ENCODE measurements at places on chromosomes 16 and 17.

DNA sequence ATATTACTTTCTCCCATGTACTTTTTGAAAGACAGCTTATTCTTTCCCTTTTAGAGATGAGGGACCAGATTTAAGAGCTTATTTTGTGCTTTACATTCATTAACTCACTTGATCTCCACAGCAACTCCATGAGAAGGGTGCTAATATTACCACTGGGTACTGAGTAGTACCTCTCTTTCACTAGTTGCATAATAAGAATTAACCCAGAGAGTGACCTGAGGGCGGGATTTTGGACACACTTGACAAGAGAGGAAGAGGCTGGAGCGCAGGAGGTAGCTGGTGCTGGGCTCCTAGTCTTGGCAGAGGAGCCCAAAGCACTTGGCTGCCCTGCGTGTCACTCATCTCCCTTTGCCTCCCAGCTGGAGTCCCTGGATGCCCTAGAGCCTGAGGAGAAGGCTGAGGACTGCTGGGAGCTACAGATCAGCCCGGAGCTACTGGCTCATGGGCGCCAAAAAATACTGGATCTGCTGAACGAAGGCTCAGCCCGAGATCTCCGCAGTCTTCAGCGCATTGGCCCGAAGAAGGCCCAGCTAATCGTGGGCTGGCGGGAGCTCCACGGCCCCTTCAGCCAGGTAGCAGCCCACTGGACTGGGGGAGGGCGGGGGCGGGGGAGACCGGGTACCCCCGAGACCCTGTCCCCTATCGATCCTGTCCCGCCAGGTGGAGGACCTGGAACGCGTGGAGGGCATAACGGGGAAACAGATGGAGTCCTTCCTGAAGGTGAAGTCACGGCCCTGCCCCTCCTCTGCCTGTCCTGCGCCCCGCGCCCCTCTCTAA lies 1.7 kb upstream of the MAZ start:
- no peak for DNase-seq

- DNase-seq: no peak
Measured at GRCh38 chr16:84740596-84741116, 40.9 kb downstream of the USP10 start.

GRCh38 chr16:54957403-54958166 lies 26.9 kb downstream of the IRX5 start:
- no peak for DNase-seq

- DNase-seq: no peak
Measured at GRCh38 chr16:87249425-87249824, 67.8 kb downstream of the C16orf95 start.

GRCh38 chr17:76701471-76701967 lies 9.2 kb downstream of the MXRA7 start:
- no peak for DNase-seq

- DNase-seq: no peak
Measured at GRCh38 chr17:8124350-8125153, 646 bp upstream of the HES7 start.

DNA sequence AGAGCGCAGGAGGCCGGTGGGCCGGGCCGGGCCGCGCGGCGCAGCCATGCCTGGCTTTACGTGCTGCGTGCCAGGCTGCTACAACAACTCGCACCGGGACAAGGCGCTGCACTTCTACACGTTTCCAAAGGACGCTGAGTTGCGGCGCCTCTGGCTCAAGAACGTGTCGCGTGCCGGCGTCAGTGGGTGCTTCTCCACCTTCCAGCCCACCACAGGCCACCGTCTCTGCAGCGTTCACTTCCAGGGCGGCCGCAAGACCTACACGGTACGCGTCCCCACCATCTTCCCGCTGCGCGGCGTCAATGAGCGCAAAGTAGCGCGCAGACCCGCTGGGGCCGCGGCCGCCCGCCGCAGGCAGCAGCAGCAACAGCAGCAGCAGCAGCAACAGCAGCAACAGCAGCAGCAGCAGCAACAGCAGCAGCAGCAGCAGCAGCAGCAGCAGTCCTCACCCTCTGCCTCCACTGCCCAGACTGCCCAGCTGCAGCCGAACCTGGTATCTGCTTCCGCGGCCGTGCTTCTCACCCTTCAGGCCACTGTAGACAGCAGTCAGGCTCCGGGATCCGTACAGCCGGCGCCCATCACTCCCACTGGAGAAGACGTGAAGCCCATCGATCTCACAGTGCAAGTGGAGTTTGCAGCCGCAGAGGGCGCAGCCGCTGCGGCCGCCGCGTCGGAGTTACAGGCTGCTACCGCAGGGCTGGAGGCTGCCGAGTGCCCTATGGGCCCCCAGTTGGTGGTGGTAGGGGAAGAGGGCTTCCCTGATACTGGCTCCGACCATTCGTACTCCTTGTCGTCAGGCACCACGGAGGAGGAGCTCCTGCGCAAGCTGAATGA lies 606 bp downstream of the THAP11 start:
- peak; percentile 39 for DNase-seq

- no peak for DNase-seq
Measured at GRCh38 chr16:23141959-23142740, 7.1 kb downstream of the USP31 start.

DNA sequence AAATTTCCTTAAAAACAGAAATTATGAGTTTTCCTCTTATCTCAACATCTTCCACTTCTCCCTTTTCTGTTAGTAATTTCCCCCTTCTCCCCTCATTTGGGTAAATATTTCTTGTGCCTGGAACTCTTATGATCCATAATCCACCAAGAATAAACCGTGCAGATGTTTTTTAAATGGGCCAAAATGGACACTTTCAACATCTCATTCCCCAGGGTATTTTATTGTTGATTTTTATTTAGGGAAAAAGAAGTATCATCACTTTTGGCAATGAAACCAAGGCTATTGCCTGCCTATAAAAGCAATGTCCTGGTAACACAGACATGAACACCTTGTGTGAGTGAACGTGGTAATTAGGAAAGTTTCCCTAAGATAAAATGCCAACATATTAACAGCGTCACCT lies 54.6 kb downstream of the IRX6 start:
- DNase-seq: no peak

DNA sequence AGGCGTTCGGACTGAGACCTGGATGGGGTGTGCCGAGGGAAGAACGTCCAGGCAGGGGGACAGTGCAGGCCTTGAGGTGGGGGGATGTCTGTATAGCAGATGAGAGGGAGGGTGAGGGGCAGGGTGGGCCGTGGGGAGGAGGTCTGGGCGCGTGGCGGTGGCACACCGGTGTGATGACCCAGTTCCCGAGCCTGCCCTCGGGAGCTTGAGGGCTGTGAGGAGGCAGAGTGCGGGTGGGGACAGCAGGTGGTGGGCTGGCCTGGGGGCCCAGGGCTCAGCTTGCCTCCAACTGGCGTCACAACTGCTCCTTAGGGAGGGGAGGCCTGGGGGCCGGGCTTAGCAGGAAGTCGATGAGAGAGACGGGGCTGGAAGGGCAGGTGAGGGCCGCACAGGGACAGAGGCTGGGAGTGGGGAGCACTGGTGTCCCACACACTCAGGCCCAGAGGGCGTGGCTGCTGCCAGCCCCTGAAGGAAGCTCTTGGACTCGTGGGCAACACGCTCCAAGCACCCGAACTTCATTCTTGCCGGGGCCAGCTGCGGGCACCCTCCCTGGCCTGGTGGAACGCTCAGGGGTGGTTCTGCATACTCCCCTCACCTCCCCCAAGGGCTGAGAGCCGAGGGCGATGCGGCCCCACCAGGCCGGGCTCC lies 6.5 kb downstream of the CACNA1H start:
- no peak for DNase-seq

GRCh38 chr17:68961214-68961882 lies 6.2 kb upstream of the ABCA8 start:
- DNase-seq: no peak

GRCh38 chr17:77437747-77438146 lies 297.0 kb downstream of the SEC14L1 start:
- no peak for DNase-seq

GRCh38 chr16:87700406-87701077 lies 65.2 kb downstream of the KLHDC4 start:
- DNase-seq: no peak

DNA sequence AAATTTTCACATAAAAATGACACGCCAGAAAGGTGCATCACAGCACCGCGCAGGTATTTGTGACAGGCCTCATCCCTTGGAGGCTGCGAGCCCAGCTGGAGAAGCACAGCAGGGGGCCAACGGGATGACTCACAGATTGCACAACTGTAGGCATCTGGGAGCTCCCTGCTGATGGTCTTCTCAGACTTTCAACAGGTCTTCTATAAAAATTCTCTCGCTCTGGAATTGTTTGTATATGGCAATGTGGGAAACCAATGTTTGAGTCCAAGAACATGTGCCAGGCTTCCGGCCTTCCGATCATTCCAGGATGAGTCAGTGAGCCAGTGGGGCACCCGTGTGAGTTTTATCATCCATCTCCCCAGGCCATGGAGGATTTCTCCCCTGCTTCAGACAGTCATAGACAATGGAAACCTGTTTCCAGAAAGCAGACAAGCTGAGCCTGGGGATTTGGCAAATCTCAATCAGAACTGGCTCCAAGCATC lies 24.1 kb upstream of the ADORA2B start:
- DNase-seq: no peak
